ENCODE measurements at places on chromosomes 7 and 10. TPM values are rescaled to one million over a fixed set of nuclear protein-coding genes. Genes with fewer than 3 reads are reported as not detected.

The HGF gene
- 0.63 TPM for total RNA-seq

GRCh38 chr7:132351954-132352499 is 224.2 kb downstream of the PLXNA4 start:
- DNase-seq: no peak

GRCh38 chr10:75894761-75895160 is 463.3 kb downstream of the LRMDA start:
- DNase-seq: no peak

- no peak for DNase-seq
Observed at GRCh38 chr7:2870471-2870931, 26.4 kb upstream of the GNA12 start.

DNA sequence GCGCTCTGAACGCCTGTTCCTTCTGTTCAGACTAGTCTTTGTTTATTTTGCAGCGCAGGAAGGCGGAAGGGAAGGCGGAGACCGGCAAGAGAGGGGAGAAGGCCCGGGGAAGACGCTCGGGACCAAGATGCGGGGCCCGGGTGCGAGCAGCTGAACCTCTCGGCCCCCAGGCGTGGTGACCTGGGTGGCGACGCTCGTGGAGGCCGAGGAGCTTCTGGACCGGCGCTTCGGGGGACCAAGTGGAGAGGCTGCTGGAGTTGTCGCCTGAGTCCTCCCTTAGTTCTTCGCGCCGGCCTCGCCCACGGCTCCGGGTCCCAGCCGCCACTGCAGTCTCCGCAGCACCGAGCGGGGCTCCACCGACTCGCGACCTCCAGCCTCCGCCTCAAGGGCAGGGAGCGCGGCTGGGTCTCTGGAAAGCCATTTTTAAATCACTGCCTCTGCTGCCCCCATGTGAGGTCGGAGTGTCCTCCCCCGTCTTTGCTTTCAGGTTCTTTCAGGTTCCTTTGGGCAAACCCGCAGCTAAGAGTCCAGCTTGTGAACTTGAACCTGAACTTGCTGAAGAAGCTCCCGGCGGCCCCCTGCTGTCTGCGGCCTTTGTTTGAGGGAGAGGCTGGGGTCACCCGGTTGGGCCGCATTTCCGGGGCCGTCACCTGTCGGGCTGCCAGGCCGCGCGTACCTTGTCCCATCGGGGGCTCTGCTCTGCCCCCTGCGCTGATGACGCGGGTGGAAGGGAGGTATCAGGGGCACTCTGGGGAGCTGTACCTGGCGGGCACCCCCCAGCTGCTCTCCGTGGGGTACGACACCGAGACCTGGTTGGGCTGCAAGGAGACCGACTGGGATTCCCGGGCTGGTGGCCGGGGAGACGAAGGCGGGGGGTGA is 136.0 kb downstream of the KIF20B start:
- no peak for DNase-seq

DNA sequence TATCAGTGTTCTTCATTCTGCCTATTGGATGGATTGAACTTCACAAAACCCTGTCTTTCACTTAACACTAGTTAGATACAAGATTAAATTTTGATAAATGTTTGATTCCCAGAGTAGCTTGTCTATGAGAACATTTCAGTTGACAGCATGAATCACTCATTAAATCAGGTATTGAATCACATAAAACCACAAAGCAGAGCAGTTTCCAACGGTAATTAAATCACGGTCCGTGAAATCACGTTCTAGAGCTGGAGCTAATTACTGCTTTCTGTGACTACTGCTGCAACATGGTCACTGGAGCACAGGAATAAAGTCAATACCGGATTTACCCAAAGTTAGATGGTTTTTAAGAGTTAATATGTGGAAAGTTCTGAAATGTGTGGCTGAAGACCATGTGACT is 257.8 kb upstream of the PCDH15 start:
- no peak for DNase-seq
